Endodermal cell (in vitro differentiated cells): ENCODE measurements at places on chromosomes 12 and 14.

DNA sequence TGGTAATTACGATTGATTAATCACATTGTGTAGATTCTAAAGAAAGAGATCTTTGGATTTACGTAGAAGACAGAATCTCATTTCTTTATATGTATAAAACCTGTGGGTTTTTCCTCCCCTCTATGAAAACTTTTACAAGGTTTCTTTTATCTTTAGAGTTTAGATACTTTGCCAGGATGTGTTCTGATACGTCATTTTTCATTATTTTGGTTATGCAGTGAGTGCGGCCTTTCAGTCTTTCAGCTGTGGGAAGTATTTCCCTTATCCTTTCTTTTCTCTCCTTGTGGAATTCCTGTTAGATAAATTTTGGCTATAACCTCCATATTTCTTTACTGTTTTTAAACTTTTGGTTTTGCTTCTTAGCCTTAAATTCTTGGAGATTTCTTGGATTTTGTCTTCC lies 92.7 kb downstream of the TTLL5 start:
- no peaks in the 10 kb centered on the region for H3K4me1 ChIP-seq
- H3K4me3 ChIP-seq, result no peak overlapping the region
- no peak overlapping the region for H3K27ac ChIP-seq
- H3K27me3 ChIP-seq, result no peaks in the 10 kb centered on the region
- peaks cover 40% of the 10 kb centered on the region for H3K36me3 ChIP-seq
- no peak for DNase-seq

GRCh38 chr12:108648371-108648770 lies 14.7 kb upstream of the SELPLG start:
- H3K27me3 ChIP-seq, result no peaks in the 10 kb centered on the region
- H3K4me3 ChIP-seq, result no peak overlapping the region
- H3K27ac ChIP-seq, result no peak overlapping the region
- no peaks in the 10 kb centered on the region for H3K4me1 ChIP-seq
- DNase-seq, result peak; percentile 26
- peaks cover 98% of the 10 kb centered on the region for H3K36me3 ChIP-seq

GRCh38 chr14:38297681-38298080 lies 41.8 kb upstream of the CLEC14A start:
- H3K36me3 ChIP-seq, result no peaks in the 10 kb centered on the region
- no peak overlapping the region for H3K27ac ChIP-seq
- no peaks in the 10 kb centered on the region for H3K27me3 ChIP-seq
- H3K4me1 ChIP-seq, result no peaks in the 10 kb centered on the region
- no peak for DNase-seq

DNA sequence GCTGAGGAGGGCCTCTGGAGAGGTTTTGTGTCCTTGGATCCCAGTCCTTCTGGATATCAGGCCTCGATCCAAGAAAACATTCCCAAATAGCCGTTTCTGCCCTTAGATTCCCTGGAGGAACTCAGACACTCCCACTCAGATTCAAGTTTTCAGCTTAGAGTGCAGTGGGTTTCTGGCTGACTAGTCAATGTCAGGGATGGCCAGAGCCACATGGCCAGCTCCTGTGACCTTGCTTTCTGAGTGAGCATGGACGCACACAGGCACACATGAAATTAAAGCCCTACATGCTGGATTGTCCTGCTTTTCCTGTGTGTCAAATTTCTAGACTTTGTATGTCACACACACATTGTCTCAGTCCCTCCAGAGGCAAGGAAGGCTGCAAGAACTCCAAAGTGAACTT lies 86.2 kb downstream of the TNFAIP2 start:
- peaks cover 31% of the 10 kb centered on the region for H3K27me3 ChIP-seq
- H3K4me3 ChIP-seq, result no peak overlapping the region
- no peak for DNase-seq
- no peaks in the 10 kb centered on the region for H3K36me3 ChIP-seq
- H3K27ac ChIP-seq, result no peak overlapping the region
